Prostate gland (tissue), 2 donors: ENCODE measurements at places on chromosomes 3 and 15.

DNA sequence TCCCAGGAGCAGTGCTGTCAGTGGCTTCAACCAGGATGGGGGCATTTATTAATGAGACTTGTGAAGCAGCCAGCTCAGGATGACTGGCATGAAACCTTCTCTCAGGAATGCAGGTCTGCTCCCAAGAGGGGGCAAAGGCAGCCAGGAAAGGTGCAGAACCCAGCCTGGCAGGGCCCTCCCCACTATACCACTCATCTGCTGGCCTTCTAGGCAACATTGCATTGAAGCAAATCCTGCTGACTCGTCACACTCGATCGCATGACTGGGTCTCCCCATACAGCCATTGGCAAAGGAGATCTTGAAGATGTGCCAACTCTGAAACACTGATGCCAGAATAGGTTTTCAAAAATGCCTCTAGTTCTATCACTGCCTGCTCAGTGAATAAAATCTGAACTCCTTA, 65.7 kb upstream of the CMTM7 start:
- DNase-seq = no peak

- no peak for DNase-seq
Measured at GRCh38 chr15:91231703-91232102, 131.6 kb downstream of the SV2B start.

- no peak for DNase-seq
Measured at GRCh38 chr15:51137880-51138430, 43.2 kb upstream of the TNFAIP8L3 start.

DNA sequence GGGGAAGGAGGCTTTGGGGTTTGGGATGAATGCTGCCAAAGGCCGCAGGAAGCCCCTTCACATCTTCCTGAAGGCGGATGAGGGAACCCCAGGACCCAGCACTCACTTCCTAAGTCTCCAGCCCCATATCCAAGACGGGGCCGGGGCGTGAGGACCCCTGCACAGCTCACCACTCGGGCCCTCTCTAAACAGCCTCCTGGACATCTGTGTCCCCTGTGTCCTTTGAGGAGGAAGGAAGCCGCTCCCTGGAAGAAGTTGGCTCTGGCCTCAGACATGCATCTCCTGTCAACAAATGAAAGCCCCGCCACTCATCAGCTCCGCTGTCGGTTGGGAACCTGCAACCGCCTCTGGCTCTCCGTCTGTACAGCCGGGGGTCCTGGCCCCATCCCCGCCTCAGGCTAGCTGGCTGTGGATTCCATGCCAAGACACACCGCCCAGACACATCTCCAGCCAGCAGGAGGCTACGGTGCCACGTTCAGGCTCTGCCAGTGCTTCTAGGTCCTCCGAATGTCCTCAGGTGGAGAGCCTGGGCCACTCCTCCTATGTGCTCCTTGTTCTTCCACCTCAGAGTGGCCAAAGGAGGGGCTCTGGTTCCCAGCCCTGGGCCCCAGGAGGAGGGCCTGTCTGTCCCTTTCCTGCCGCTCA, 140.0 kb upstream of the MEF2A start:
- DNase-seq = no peak

GRCh38 chr3:27657871-27658270, 64.3 kb downstream of the EOMES start:
- no peak for DNase-seq

GRCh38 chr3:78204977-78205376, 1165.1 kb downstream of the ROBO2 start:
- no peak for DNase-seq

- no peak for DNase-seq
Measured at GRCh38 chr3:112688085-112688769, 47.3 kb upstream of the CCDC80 start.

DNA sequence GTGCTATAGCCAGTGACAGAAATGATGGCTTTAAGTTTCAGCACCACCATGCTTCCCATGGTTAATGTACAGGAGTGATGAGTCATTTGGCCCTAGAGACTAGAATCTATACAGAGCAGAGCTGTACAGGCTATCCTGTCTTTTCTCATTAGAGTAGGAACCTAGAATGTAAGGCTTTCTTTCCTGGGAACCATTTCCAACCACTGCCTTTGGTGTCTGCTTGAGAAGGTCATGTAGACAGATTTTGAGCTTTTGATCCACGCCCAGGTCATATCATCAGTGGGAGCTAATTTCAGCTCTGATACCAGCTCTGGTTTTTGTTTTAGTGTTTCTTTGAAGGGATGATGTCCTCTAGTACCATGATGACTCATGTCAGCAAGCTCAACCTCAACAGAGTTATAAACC, 543.1 kb downstream of the NTRK3 start:
- DNase-seq = no peak

DNA sequence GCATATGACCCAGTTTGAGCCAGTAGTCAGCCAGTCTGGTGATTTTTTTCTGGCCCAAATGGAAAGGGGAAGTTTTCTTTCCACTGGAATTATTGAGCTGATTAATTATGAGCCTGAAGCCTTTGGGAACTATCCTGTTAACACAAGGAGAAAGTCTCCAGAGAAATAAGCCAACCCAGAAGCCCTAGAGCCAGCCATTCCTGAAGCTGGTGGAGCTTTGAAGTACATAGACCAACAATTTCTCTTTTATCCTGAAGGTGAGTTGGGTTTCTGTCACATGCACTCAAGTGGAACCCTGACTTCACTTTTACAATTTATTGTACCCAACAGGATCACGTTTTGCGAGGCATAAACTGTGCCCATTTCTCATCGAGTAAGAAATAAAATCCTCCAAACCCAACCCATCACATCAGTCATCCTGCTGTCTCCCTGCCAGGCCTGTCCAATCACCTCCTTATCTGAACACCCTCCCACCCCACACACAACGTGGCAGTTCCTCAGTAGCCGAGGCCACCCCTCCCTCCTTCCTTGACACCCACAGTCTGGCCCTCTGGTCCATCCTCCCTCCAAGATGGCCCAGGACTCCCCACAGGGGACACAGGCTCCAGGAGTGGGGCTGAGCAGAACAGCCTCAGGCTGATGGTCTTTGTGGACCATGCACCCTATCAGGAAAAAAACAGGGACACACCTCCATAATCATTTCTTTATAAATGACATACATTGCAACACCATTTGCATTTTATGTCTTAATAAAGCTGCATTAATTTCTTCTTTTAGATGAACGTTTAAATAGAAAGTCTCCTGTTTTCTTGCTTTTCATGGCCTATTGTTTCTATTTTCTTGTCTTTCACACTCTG, 55.7 kb upstream of the GATA2 start:
- no peak for DNase-seq

DNA sequence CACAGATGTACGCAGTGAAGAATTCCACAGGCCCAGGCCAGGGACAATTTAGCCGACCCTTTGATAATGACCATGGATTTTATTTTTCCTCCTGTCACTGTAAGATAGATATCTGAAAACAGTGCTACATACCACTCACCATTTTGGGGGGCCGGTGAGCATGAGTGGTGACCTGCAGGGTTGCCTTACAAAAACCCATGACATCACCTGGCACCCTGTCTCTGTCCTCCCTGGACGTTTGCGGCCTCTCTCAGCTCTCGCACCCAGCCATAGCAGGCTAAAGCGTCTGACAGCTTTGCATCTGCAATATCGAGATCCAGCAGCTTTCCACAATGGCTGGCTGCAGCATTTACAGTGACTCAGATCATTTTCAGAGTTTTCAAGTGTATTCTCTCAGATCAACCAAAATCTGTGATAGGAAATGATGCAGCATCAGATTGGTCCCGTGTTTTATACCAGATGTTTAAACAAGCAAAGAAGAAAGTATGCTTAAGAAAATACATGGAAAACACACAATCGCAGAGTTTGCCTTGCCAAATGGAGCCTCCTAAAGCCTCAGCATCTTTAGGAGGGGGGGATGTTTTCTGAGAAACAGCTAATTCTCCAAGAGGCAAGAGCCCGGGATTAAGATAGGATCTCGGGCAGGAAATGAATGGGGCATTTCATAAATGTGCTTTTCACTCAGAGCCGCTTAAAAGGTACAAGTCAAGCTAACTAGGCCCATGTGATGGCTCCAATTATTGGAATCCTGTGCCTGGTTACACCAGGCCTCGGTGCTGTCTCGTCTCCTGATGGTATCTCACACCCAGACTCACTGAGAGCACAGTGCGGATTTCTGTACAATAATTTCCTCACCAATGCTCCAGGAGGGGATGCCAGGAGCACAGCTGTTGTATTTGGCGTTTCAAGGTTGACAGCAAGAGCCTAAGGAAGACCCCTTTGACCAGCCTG, 257.3 kb downstream of the XXYLT1 start:
- DNase-seq = no peak

DNA sequence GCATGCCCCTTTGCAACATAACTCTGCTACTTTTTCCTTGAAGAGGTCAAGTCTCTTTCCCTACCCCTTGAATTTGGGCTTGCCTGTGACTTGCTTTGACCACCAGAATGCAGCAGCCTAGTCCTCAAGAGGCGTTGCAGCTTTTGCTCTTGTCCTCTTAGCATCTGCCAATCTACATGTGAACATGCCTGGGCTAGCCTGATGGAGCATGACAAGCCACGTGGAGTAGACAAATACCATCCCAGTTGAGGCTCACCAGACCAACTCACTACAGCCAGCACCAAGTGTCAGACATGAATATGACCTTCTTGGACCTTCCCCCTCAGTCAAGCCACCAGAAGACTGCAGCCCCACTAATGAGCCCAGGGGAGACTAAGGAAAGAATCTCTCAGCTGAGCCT, 32.9 kb downstream of the AMOTL2 start:
- DNase-seq = no peak

DNA sequence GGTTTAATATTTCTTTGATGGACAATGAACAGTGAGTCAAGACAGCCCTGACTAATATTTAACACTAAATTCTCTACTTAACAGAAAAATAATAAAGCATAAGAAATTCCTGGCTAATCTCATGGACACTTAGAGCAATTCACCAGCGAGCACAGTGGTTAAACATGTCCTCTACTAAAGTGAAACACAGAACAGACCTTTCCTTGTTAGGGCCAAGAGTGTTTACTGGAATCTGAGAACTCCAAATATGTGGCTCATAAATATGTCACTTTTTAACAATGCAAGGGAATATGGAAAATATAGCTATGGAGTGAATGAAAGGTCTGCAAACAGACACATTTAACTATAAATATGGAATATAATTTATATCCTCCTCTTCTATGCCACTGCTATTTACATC, 18.6 kb upstream of the IGSF10 start:
- no peak for DNase-seq

DNA sequence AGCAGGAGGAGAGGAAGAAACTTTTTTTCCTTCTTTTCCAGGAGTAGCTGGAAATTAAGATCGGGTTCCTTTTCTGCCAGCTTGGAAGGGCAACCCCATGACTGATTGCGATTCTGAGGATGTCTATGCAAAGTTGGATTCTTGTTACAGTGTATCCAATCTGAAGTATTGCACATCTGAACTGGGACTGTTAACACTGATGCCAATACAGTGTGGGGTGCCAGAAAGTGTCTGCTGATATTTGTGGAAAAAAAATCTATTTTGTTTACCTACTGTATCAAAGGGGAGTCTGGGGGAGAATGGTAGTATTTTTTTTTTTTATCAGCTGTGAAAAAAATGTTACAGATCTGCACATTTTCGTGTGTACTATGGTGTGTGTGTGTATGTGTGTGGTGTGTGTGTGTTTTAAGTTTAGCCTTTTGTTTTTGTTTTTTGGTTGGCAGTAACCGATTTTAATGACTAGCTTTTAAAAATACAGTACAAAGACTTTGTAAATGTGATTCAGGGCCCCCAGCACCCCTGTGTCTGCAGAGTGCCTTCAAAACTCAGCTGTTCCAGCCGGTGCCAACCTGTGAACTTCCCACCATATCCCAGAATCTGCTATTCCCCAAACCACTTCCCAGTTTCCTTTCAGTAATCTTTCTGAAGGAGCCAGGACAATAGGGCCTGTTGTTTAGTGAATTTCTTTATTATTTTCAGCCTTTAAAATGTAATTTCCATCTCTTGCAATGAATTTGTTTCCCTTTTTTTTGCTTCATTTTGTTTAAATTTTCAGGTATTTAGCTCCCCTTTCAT, 1.9 kb downstream of the RAP2B start:
- DNase-seq = no peak
